ENCODE measurements at places on chromosomes 1 and 21.

GRCh38 chr21:16592381-16592780 is 862.6 kb downstream of the USP25 start:
- no peak for DNase-seq

- no peak for DNase-seq
Observed at GRCh38 chr1:10502206-10502605, 27.5 kb downstream of the PEX14 start.

GRCh38 chr1:68377098-68377497 is 72.7 kb downstream of the RPE65 start:
- no peak for DNase-seq

- DNase-seq: no peak
Observed at GRCh38 chr21:37507716-37508115, 141.1 kb downstream of the DYRK1A start.

- DNase-seq: no peak
Observed at GRCh38 chr1:28720376-28720775, 16.4 kb upstream of the YTHDF2 start.

DNA sequence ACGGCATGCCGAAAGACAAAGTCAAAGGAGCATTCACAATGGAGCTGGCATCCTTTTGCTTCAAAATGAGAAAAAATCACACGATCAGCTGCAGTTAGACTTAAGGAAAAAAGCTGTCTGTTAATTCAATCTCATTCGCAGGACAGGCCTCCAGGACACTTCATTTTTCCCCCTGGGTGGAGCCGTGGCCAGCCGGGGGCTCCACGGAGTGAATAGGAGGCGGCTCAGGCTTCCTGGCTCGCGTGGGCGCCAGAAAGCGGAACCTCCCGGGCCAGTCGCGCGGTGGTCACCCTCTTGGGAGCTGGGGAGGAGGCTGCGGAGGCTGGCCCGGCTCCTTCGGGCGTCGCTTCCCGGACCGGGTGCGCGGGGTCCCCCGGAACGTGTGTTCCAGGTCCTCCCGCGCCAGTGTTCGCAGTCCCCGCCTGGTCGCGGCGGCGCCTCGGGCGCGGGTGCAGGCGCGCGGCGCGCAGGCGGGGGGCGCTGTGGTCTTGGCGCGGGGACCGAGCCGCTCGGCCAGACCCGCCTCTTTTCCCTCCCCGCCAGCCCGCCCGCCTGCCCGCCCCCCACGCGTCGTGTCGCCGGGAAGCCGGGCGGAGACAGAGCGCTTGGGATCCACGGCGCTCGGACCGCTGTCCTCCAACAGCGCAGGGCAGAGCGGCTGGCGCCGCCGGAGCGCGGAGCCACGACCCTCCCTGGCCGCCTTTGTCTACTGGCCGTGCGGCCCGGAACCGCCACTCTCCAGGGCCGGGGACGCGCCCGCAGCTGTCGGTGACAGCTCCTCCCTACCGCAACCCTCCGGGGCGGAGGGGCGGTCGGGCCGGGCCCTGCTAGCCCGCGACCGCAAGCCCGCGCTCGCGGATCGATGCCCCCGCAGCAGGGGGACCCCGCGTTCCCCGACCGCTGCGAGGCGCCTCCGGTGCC is at the start of gene RHOU:
TSS of gene RHOU (plus strand) at position 599 of the 921 bp plus-strand sequence. CDS start at position 863, 264 bp downstream.
- peak; percentile 48 for DNase-seq

GRCh38 chr21:39178421-39178820 is 4.8 kb downstream of the PSMG1 start:
- DNase-seq: no peak

DNA sequence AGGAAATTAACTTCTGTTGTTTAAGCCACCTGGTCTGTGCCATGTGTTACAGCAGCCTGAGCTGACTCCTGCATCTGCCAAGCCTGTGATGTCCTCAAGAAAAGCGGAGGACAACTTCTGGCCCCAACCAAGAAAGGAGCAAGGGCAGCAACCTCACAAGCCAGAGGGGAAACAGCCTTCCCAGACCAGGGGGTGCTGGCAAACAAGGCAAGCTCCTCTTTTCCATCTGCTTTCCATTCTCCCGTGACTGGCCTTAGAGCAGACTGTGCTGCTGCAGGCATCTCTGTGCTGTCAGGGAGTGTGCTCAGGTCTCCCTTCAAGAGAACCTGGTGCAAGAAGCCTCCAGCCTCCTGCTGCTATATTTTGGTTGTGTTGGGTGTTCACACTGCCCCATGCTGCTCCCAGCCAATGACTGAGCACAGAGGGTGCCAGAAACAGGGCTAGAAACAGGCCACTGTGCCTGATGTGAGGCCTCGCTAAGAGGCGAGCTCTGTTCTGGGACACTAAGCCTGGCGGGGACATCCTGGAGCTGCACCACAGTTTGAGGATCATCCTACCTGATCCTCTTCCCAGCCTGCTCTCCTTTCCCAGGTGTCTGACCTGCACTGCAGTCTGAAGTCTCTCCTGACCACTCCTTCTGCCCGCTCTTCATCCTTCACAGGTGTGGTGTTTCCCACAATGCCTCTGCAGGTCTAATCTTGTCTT is 27.5 kb upstream of the SLAMF9 start:
- no peak for DNase-seq
